B cell (primary cell): ENCODE measurements at places on chromosomes 16 and 17.

DNA sequence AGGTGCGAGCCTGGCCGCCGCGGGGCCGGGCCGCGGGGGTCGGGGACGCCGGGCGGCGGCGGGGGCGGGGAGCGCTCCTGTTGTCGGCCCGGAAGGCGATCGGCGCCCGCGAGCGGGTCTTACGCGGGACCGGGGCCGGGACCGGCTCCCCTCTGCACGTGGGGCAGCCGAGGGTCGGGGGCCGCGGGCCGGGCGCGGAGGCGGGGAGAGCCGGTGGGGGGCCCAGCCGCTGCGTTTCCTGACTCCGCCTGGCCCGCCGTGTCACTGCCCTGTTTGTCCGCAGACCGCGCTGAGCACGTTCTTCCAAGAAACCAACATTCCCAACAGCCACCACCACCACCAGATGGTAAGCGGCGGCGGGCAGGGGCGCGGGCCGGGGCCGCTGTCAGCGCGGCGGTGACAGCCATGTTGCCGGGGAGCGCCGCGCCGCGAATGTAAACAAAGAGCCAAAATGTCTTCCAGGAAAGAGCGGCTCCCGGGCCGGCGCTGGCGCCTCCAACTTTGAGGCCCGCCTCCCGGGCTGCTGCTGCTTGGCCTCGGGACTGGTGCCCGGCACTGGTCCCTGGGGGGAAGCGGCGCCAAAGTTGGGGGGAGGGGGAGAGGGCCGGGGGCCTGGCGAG lies 586 bp downstream of the UBALD2 start:
- DNase-seq = peak; percentile 67

GRCh38 chr17:16342979-16343378 lies 10.3 kb downstream of the CENPV start:
- DNase-seq = no peak

- DNase-seq = no peak
Measured at GRCh38 chr17:33987162-33987561, 267.9 kb upstream of the CCL2 start.

DNA sequence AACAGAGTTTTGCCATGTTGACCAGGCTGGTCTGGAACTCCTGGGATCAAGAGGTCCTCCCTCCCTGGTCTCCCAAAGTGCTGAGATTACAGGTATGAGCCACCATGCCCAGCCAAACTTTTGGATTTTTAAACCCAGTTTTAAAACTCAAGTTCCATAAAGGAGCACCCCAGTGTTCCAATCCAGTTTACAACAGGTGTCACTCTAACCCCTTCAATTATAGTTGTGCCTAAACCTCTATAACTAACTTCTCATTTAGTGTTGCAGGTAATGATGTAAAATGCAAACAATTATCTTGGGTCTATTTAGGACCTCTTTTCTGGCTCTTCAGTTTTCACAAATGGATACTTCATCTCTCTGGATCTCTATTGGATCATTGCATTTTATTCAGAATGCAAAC lies 7.8 kb upstream of the ADAP2 start:
- DNase-seq = peak; percentile 42

- no peak for DNase-seq
Measured at GRCh38 chr16:74625500-74626350, 18.8 kb upstream of the GLG1 start.

GRCh38 chr17:36130346-36130745 lies 26.7 kb downstream of the CCL4 start:
- DNase-seq = no peak

DNA sequence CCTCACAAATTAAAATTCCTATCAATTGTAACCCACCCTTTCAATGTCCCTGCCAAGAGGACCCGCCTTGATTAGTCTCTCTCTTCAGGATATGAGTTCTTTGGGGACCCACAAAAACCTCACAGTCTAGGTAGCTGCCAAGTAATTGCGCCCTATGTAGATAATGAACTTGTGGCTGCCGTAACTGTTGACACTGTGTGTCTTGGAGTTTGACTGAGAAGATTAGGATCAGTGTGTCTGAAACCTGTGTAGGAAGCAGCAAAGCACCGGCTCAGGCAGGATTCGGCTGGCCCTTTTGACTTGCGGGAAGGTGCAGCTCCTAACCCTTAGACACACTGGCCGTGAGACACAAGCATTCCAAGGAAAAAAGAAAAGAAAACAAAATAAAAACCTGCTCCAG lies 17.8 kb upstream of the SLC6A4 start:
- DNase-seq = no peak

- DNase-seq = no peak
Measured at GRCh38 chr16:2779978-2780898, 3.2 kb upstream of the ELOB start.

GRCh38 chr16:1972490-1972877 lies 631 bp downstream of the TBL3 start:
- DNase-seq = no peak

DNA sequence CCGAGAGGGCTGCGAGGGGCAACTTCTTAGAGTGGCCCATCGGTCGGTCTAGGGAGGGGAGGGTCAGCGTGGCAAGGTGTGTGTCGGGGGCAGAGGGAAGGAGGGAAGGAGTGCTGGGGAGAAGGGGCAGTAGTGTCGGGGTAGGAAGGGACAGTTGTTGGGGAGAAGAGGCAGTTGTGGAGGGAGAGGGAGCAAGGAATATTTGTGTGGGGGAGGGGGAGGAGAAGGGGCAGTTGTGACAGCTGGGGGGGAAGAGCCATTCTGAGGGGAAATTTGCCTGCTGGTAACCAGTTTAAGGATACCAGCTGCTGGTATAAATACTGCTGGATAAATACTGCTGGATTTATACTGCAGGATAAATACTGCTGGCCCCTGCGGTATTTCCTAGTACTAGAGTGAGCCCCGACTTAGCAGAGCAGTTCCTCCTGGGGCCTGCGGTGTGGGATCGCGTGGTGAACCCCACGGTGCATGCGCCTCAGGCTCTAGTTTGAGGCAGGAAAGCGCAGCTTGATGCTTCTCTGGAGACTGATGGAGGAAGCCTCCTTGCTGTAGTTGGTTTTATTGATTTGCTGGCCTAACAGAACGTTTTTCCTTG lies 309 bp downstream of the DNAH2 start:
- DNase-seq = peak; percentile 47

DNA sequence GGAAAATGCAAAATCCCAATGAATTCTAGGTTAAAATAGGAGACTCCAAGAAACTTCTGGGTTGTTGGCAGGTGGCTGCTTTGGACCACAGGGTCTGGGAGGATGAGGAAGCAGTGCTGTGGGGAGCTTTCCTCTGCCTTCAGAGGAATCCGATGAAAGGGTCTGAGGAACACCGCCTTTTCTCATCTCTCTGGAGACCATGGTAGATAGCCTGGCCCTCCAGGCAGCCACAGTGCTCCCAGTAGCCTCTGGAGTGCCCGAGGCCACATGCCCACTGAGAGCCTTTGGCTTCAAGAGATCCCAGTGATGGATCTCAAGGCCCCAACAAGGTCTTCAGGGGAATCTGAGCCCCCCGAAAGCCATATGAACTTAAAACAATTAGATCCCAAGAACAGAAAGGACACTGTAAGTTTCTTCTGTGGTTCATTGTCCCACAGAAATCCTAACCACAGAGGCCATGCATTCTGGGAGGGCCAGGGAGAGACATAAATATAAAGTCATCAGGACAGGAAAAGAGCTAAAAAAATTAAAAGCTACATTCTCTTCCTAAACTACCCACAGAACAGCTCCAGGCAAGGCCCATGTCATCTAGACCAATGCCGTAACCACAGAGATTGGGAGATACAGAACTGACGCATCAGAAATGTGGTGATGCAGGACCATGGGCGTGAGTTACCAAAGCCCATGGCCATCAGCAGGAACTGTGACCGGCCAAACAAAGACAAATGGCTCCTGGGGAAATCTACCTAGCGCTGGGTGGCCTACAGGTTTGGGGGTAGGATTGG lies 24.3 kb downstream of the TK2 start:
- DNase-seq = no peak

DNA sequence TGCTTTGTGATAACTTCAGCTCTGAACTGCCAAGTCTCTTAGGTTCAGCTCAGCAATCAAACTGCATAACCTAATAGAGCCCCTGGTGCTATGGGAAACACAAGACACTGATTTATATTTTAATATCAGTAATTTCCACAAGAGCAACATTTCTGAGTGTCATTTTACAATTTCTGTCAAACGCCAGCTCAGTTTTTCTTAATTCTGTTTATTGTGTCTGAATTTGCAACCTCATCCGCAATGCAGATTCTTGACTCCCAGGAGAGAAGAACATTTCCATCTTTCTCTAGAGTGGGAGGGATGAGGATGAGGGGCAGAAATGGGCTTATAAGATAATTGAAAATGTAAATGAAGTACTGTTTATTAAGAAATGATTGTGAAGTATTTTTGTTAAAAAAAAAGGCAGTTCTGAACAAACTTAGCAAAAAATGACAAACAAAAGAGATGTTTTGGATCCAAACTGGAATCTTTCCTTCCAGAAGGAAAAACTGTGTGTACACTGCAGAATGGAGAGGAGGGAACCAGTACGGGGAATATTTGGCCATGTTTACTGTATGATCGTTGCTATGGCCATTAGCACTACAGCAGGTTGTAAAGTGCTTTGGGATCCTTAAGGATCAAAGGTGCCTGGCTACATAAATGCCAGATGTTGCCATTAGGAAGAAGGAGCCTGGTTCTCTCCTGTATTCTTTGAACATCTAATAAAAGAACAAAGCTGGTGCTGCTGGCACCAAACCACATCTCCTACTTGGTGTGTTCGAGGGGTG lies 7.4 kb upstream of the PMFBP1 start:
- no peak for DNase-seq

GRCh38 chr17:14904386-14904785 lies 360.7 kb downstream of the PMP22 start:
- no peak for DNase-seq

DNA sequence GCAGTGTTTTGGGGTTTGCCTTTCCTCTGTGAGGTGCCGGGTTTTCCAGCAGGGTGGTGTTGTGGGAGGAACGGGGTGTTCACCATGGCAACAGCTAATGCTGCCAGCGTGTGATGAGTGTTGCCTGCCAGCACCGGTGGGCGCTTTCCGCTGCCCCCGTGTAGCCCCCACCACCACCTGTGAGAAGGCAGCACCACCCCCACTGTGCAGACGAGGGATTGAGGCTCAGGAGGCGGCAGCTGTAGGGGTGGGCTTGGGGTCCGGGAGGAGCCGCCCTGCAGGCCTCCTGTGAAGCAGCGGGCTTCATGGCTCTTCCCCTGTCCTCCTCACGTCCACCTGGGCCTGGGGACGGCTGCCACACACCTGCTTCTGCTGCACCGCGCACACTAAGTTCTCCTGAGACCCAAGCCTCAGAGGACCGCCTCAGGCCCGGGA lies 5.2 kb downstream of the RAB40C start:
- DNase-seq = no peak

- no peak for DNase-seq
Measured at GRCh38 chr16:12672986-12673385, 130.7 kb downstream of the CPPED1 start.

GRCh38 chr17:81339534-81340296 lies 44.6 kb upstream of the SLC38A10 start:
- no peak for DNase-seq

- no peak for DNase-seq
Measured at GRCh38 chr16:12462426-12463280, 341.0 kb downstream of the CPPED1 start.

GRCh38 chr17:43907425-43907981 lies at the start of gene MPP2:
TSS of gene MPP2 (minus strand) at chr17:43907536. CDS start at chr17:43904460, 3,076 bp downstream.
- peak; percentile 74 for DNase-seq

DNA sequence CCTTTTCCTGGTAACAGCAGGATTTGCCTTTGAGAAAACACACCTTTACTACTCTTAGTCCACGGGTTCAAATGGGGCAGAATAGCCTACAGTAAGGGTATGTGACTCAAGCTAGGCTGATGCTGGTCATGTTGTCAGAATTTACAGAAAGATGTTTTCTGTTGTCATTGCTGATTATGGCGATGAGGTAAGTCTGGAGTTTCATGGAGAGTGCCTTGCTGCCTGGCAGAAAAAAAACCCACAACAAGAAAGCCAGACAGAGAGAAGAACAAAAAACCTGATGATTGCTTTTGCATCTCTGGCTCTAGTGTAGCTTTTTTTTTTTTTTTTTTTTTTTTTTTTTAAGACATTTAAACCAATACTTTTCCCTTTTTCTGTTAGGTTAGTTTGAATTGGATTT lies 47.9 kb downstream of the SLC6A4 start:
- no peak for DNase-seq

DNA sequence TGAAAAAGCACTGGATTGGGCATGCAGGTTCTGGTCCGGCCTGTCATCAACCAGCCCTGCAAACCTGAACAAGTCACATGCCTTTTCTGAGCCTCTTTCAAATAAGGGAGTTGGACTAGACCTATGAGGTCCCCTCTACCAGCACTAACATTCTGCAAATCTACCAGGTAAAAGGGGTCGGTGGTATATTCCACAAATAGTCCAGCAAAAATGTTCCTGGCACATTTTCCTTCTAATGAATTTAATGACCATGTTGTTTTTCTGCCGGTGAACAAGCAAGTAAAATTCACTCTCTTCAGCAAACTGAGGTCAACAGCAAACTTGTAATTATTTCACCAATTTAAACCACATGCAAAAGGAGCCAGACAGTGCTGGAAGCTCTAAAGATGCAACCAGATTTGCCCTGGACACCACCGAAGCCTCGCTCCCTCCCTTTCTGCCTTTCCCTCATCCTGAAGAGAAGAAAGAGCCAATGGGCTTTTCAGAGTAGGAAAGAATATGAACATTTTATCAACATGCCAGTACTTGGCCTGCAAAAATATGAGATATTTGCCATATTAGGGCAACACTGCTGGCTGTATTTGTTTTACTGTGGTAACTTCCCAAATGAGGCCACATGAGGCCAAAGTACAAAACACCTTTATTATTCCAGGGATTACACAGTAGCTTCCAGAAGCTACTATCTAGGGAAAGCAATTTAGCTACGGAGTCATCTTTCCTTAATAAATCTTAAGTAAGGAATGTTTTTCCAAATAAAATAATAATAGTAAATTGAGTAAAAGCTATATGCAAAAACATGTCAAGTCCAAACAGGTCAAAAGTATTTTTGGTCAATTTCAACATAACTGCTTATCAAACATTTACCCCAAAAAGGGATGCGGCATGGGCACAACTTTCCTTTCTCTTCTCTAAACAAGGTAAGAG lies 45.0 kb downstream of the USP31 start:
- no peak for DNase-seq

- no peak for DNase-seq
Measured at GRCh38 chr17:61157246-61157886, 242.3 kb upstream of the TBX2 start.

DNA sequence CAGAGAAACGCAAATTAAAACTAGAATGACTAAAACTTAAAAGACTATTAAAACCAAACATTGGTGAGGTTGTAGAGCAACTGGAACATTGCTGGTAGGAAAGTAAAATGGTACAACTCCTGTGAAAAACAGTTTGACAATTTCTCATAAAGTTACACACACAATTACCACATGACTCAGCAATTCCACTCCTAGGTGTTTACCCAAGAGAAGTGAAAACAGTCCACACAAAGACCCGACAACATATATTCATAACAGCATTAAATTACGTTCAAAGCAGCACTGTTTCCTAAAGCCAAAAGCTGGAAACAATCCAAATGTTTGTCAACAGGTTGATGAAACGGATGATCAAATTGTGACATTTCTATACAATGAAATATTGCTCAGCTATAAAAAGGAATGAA lies 26.5 kb upstream of the ALOX12 start:
- no peak for DNase-seq

GRCh38 chr16:8510160-8510559 lies 80.2 kb downstream of the TMEM114 start:
- DNase-seq = no peak
